ENCODE measurements at places on chromosomes 1 and 21.

- no peak for DNase-seq
These were observed 135.6 kb upstream of the KAZN start for GRCh38 chr1:14462851-14463250.

DNA sequence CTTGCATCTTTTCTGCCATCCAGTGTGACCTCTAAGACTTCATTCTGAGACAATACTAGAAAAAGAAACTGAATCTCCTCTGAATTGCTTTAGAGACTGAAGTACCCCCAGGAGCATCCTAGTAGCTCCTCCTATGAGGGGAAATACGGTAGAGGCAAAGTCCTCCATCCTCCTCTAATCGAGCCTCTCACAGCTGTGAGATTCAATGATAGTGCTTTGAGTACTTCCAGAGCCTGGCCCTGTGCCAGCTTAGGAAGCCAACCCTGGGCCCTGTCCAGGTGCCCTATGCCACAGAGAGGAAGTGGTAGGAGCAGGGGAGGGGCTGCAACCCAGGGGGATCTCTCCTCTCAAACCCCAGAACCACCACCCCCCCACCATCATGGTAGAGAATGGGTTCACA is 10.7 kb downstream of the RORC start:
- DNase-seq: peak; percentile 41

GRCh38 chr1:39908534-39908933 is 6.8 kb upstream of the MYCL start:
- DNase-seq: no peak

- no peak for DNase-seq
These were observed 9.6 kb upstream of the RASSF5 start for GRCh38 chr1:206497774-206498173.

DNA sequence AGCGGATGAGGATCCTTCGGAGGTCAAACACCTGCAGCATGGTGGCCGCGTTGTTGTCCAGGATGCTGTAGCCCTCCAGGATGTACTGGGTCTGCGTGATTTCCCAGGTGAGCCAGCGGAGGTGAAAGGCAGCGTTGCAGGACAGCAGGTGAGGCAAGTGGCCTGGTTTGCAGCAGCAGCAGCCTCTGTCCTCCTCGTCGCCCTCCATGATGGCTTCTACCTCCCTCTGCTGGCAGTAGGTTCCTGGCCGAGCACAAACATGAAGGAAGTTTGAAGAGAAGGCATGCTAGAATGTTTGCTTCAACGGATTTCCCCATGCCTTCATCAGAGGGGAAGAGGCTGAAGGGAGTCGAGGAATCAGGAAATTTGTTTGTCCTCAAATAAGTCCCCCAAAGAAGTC is 74.7 kb downstream of the NTPCR start:
- DNase-seq: peak; percentile 23

GRCh38 chr1:185281245-185281644 is 35.8 kb downstream of the IVNS1ABP start:
- DNase-seq: peak; percentile 50

DNA sequence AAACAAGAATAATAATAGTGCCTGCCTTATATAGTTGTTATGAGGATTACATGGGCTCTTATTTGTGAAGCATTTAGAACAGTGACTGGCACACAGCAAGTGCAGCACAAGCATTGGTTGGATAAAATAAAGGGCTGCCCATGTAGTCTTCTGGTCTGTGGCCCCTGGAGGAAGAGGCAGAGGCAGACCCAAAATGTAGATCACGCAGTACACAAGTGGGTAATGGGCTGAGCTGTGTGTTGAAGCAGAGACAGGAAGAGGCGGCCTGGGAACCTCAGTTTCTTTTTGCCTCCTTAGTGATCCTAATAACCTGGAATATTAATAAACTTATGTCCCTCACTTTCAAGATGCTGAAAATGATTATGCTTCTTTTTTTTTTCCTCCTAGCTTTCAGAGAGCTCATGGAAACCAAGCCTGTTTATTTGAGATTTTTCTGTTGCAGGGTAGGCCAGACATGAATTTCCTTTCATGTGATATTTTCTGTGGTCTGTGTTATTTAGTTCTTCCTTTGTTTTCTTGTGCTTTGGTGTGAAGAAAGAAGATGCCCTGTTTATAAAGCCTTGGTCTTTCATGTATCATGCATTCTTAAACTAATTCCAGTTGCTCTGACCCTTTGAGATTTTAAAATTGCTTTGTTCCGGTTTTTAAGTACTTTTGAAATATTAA is 42.5 kb downstream of the LRRC8D start:
- DNase-seq: peak; percentile 25

- no peak for DNase-seq
These were observed 5.1 kb upstream of the FOXJ3 start for GRCh38 chr1:42340093-42340492.

- peak; percentile 63 for DNase-seq
These were observed 440 bp downstream of the TNFRSF25 start for GRCh38 chr1:6465461-6466005.

DNA sequence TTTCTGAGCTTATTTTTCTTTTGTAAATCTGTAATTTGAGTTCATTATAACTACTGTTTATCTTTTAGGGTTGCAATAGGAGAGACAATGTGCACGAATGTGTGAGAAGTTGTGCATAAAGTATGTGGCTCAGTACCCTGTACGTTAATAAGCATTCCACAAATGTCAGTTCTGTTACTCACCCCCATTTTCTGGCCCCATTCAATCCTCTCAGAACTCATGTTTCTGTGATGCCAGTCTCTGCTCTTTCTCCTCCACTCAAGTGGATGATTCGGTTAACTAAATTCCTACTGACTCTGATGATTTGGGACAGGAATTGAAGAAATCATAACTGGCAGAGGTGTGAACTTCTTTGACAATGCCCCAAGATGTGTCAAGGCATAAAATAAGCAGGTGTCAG is 10.2 kb upstream of the DMRTB1 start:
- no peak for DNase-seq

DNA sequence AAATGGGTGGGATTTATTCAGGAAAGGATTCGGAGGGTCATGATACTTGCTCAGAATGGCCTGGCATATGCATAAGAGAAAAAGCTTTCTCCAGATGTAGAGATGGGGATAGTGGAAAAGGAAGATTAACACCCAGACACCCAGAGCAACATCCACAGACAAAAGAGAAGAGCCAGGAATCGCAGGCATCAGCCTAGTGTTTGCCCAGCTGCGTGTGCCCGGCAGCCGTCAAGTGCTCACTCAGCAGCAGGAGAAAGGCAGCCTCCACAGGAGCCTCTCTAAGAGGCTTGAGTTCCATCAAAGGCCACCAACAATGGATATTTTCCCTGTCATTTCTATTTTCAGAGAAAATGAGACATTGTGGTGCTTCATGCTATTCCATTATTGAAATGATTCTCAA is 54.7 kb downstream of the NTPCR start:
- no peak for DNase-seq

DNA sequence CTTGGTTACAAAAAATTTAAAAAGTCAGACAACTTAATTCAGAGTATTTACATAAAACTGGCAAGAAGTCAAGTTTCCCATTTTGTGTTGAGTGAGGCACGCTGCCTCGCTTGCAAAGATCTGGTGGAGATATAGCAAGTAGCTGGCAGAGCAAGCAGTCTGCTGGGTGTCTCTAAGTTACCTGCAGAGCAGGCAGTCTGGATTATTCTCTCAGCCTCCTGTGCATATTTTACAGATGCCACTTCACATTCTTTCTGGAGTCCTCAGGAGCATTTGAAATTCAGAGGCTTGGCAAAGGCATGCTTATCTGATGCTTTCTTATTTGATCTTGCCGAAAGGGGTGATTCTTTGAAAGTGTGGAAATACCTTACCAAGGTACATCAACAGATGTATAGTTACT is 640.4 kb upstream of the ADGRL4 start:
- DNase-seq: no peak

DNA sequence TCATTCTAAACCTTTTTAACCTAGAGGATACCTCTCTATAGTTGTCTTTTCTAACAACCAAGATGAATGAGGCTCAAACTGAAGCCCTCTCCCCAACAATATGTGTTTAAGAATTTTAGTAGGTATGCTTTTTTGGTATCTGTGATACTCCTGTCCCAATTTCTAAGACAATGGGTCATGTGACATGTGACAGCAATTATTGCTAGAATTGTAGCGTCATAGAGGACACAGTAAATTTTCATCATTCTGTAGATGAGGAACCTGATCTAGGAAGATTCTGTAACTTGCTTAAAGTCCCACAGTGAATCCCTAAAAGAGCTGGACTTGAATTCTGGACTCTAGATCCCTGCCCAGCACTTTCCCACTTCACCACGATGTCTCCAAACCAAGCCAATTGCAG is 11.6 kb upstream of the CASQ1 start:
- DNase-seq: no peak

GRCh38 chr1:239456788-239457187 is 70.4 kb downstream of the CHRM3 start:
- DNase-seq: no peak

DNA sequence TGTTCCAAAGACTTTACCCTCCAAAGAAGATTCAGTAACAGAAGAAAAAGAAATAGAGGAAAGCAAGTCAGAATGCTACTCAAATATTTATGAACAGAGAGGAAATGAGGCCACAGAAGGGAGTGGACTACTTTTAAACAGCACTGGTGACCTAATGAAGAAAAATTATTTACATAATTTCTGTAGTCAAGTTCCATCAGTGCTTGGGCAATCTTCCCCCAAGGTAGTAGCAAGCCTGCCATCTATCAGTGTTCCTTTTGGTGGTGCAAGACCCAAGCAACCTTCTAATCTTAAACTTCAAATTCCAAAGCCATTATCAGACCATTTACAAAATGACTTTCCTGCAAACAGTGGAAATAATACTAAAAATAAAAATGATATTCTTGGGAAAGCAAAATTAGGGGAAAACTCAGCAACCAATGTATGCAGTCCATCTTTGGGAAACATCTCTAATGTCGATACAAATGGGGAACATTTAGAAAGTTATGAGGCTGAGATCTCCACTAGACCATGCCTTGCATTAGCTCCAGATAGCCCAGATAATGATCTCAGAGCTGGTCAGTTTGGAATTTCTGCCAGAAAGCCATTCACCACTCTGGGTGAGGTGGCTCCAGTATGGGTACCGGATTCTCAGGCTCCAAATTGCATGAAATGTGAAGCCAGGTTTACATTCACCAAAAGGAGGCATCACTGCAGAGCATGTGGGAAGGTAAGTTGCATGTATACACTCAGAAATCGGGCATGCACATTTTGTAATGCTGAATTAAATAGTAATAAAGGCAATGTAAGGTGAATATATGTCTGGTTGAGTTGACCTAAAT is 97.2 kb downstream of the ZFYVE9 start:
- DNase-seq: no peak

DNA sequence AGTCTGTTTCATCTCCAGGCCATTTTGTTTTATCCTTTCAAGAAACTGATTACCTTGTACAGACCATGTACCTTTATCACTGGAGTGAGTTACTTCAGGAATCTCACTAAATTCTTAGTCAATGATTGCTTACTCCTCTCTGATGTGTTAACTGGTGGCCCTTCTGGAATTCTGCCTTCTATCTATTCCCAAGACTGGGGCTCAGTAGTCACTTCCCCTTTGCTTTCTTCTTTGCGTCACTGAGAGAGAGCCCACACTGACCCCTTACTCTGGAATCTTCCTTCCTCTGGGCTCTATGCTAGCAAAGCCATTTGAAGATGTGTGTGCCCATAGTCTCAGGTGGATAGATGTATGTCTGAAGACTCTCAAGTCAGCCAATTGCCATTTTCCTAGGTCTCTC is 34.6 kb downstream of the XCL2 start:
- no peak for DNase-seq

- DNase-seq: no peak
These were observed 83.4 kb downstream of the ADSS2 start for GRCh38 chr1:244368279-244368678.

GRCh38 chr1:28928314-28928941 is 14.1 kb downstream of the EPB41 start:
- no peak for DNase-seq

- no peak for DNase-seq
These were observed 69.0 kb downstream of the CD34 start for GRCh38 chr1:207841901-207842300.

- DNase-seq: peak; percentile 2
These were observed 456.8 kb downstream of the SETD4 start for GRCh38 chr21:35603494-35603893.

DNA sequence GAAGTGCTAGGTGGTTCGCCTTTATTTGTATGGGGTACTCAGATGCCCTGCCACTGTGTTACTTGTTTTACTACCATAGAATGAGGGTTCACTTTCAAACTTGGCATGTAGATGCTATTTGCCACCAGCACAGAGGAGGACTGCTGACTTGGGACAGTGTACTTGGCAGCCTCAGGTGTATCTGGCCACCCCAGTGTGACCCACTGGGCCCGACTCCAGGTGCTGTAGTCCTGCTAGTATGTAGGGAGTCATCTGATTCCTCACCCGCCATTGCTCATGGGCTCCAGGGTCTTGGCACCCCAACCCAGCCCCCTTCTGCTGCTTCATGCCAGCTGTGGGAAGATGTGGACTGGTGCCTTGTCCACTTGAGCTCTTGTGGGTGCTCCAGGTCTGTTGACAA is 40.0 kb downstream of the ZNF678 start:
- no peak for DNase-seq

- DNase-seq: no peak
These were observed 925.9 kb downstream of the LTN1 start for GRCh38 chr21:28066596-28067387.

- no peak for DNase-seq
These were observed 110.5 kb downstream of the HHAT start for GRCh38 chr1:210438928-210439841.

All from CD4-positive, alpha-beta T cell treated with Interleukin-6 for 4 hours (primary cell).